ENCODE measurements at places on chromosomes 13 and 19.
A peak's percentile ranks its signal among the peaks of the same experiment; 100 is the strongest.

DNA sequence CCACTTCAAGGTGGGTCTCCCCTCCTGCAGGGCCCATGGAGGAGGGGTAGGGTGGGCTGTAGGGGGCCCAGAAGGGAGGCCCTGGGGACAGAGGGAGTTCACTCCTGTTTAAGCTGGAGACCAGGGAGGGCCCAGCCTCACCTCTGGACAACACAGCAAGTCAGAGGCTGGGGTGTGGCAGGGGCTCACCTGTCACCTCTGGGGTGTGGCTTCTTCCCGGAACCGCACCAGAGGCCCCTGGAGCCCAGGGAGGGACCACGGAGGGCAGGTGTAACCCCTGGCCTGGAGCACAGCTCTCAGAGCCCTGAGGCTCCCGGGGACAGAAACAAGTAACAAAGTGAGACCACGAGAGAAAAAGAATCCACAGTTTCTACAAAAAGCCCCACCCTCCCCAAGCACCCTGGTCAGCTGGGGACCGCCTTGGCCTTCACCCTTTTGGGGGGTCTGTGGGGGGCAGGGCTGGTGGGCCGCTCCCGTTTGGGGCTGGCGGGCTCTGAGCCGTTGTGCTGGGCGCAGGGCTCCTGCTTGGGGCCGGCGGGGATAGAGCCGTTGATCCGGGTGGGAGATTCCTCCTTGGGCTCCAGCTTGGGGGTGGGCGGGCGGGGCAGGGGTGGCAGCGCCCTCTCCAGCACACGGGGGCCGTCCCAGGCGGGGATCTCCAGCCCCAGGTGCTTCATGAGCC, 8.0 kb downstream of the SIRT6 start:
- DNase-seq = no peak

GRCh38 chr19:46340051-46340659, 6.7 kb upstream of the PPP5C start:
- no peak for DNase-seq

DNA sequence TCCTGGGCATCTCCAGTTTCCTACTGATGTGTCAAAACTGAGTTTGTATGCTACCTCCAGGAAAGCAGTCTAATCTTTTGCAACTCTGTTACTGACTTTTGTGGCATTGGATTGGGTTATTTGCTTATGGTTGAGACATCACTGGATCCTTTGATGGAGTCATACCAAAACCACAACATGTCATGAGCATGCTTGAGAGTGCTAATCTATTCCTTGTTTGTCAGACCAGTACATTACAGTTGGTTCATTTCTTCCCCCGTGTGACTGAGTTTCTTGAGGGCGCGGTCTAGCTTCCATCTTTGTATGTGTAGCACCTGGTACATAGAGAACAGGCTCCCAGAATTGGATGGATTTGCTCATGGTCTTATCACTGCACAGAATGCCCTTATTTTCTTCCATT, 43.2 kb downstream of the SUGT1 start:
- no peak for DNase-seq

- DNase-seq = no peak
Measured at GRCh38 chr19:17080440-17080801, 4.8 kb downstream of the MYO9B start.

- DNase-seq = no peak
Measured at GRCh38 chr13:110237875-110238817, 68.8 kb downstream of the COL4A1 start.

- DNase-seq = no peak
Measured at GRCh38 chr19:29088761-29089160, 124.2 kb downstream of the UQCRFS1 start.

- DNase-seq = peak; percentile 47
Measured at GRCh38 chr13:78241278-78241919, 322.8 kb upstream of the EDNRB start.

GRCh38 chr19:18763674-18764590, 27.2 kb downstream of the COMP start:
- DNase-seq = peak; percentile 58

DNA sequence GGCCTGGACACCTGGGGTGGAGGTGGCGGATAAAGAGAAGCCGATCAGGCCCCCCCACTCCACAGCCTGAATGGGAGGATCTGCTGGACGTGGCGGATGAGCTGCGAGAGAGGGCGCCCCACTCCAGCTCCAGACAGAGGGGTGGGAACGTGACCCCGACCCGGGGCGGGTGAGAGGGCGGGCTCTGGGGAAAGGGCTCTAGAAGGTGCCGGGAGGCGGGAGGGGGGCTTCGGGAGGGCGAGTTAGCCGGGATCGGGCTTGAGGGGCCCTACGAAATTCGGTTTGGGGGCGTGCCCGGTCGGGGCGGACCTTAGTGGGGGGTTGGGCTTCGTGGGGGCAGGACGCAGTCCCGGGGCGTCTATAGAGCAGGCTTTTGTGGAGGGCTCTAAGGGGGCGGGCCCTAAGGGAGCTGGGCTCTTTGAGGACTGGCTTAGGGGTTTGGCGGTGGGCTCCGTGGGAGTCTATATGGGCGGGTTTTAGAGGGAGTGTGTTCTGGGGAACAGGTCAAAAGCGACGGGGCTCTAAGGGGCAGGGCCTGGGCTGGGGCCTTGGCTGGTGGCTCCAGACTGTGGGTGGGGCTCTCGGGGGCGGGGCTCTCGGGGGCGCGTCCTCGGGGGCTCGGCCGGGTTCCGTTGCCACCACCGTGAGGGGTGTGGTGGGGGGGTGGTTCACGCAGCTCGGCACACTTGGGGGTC, 4.1 kb upstream of the NANOS3 start:
- DNase-seq = no peak

DNA sequence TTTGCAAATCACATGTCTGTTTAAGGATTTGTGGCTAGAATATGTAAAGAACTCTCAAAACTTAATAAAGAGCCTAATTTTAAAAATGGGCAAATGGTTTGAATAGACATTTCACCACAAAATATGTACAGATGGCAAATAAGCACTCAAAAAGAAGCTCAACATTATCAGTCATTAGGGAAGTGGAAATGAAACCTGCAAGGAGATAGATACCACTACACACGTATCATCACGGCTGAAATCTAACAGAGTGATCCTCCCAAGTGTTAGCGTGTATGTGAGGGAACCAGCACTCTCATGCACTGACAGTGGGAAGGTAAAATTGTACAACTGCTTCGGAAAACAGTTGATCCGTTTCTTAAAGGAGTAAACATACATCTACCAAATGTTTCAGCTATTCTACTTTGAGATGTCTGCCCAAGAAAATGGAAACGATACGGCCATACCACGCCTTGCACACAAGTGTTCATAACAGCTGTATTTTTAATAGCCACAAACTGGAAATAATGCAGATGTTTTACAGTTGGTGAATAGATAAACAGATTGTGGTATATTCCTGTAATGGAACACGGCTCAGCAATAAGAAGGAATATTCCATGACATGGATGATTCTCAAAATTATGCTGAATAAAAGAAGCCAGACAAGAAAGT, 14.5 kb downstream of the ARHGEF7 start:
- no peak for DNase-seq

DNA sequence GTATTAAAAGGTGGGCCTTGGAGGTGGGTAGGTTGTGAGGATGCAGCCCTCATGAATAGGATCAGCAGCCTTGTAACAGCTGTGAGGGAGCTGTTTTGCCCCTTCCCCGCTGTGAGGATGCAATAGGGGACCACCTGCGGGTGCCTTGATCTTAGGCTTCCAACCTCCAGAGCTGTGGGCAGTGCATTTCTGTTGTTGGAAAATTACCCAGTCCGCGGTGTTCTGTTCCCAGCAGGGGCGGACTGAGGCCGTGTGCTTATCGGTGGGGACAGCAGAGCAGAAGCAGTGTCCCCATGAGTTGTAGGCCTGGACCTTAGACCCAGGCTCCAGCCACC, 54.8 kb upstream of the TEX29 start:
- DNase-seq = no peak

- DNase-seq = no peak
Measured at GRCh38 chr19:10621966-10622365, 3.4 kb upstream of the SLC44A2 start.

GRCh38 chr19:38095411-38096308, 128.4 kb downstream of the DPF1 start:
- peak; percentile 93 for DNase-seq

DNA sequence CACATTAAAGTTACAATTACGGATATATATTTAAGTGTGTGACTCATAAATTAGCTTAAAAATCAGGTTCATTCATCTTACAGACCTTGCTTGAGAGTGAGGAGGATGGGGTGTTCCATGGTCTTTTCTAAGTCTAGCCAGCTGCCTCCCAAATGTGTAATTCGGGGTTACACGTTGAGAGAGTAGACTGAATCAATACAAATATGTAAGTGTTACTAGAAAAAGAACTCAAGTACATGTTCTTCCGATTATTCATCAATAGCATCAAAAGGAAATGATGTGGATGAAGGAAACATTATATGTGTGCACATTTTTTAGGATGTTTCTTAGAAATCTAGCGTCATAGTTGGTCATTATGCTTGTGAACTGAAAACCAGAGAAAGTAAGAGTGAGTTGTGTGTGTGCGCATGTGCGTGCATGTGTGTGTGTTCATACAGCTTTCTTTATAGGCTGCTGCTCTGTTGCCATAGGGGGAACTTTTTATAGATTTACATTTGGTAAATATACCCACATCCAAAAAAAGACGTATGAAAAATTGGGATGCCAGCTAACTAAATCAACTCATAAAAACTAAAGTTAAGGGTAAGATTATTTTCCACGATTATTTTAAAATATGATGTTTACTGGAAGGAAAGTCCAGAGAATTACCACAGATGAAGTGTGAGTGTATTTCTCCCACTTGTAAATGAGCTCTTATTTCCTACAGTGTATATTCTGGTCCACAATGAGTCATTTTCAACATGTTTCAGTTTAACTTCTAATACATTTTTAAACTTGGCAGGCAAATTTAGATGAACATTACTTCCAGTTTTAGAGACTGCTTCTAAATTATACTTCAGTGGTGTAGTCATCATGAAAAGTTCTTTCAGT, 82.4 kb downstream of the PIBF1 start:
- DNase-seq = no peak

GRCh38 chr19:1566392-1567115, 1.6 kb downstream of the MEX3D start:
- DNase-seq = no peak

- DNase-seq = no peak
Measured at GRCh38 chr13:112449545-112449930, 73.4 kb downstream of the SPACA7 start.

GRCh38 chr19:10979951-10980381, 19.1 kb downstream of the SMARCA4 start:
- DNase-seq = no peak

DNA sequence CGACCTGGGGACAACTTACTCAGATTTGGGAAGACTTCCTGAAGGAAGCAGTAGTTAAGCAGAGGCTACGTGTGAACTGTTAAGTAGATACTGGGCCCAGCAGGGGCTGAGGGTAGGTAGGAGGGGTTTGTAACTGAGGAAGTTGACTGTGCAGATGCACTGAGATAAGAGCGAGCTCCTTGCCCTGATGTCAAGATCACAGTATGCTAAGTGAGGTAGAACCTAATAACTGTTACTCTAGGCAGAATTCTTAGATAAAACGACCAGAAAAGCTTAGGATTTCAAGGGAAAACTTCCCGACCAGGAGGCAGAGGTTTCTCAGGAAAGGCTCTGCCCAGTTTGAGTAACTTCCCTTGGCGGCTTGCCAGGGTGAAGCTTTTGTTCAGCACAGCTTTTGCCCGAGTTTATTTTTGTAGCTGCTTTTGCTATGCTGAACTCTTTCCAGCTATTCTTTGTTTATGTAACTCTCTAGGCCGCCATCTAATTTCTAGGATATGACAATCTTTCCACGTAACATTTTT, 632.1 kb downstream of the DIAPH3 start:
- DNase-seq = peak; percentile 70

GRCh38 chr13:25463496-25463895, 91.7 kb downstream of the ATP8A2 start:
- DNase-seq = no peak

- no peak for DNase-seq
Measured at GRCh38 chr19:34997071-34997617, 3.0 kb upstream of the GRAMD1A start.

- DNase-seq = peak; percentile 81
Measured at GRCh38 chr19:3047496-3048189, 14.7 kb downstream of the TLE5 start.

- DNase-seq = no peak
Measured at GRCh38 chr19:20271215-20271926, 104.4 kb downstream of the ZNF486 start.

- no peak for DNase-seq
Measured at GRCh38 chr13:101986316-101986715, 415.5 kb downstream of the FGF14 start.

DNA sequence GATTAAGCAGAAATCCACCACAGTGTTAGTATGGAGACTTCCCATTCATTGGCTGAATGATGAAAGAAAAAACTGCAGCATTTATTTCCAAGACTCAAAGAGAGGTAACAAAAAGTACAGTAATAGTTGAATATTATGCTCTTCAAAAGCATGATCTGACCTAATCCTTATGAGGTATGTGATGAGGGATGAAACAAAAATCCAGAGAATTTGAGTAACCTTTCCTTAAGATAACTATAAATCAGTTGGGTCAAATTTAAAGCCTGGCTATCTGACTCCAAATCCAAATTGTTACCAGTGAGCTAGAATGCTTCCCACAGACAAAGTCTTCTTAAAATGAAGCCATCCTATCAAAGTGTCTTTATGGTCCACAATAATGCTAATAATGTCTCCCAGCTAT, 38.1 kb downstream of the NUFIP1 start:
- DNase-seq = no peak

DNA sequence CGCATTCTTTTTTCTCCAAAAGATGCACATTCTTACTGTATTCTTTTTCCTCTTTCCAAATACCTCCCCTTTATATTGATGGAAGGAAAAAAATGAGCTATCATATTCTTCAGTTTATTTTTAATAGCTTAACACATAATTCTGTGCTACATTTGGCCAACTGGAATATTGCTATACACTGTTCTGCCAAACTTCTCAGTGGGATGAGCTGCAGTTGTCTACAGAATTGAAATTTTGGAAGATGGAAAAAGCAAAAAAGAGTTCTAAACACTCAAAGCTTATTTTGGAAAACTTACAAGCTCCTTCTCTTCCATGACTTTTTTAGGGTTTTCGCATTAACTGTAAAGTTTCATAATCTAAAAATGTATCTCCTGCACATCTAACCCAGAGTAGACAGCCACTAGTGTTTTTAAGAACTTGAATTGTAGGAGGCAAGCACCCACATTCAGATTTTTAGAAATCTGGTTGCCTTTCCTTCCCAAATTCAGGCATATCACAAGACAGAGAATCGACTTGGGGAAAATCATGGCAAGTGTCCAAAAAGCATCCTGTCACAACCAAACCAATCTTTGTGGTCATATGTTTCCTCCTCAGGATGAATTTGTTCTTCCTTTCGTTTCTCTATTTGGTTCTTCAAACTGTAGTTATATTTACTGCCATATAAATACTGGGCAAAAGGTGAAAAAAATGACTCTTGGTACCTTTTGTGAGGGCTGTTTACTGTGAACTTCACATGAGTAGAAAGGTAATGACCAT, 111.4 kb upstream of the FRY start:
- no peak for DNase-seq

DNA sequence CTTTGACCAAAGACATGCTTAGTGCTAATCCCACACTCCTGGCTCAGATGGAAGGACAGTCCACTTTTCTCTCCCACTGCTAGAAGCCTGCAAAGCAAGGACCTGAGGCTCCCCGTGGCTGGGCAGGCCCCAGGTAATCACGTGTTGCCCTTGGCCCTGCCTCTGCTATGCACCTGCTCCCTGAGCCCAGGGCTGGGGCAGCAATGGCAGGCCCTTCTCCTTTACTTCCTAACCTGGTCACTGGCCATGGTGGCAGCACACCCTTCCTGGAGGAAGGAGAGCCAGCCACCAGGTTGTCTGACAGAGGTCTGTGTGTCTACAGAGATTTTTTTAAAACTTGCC, 27.9 kb upstream of the ZNF492 start:
- no peak for DNase-seq

- no peak for DNase-seq
Measured at GRCh38 chr19:30881930-30882329, 467.3 kb downstream of the TSHZ3 start.
